Kidney epithelial cell (primary cell): ENCODE measurements at places on chromosomes 16 and 17.
A peak's percentile ranks its signal among the peaks of the same experiment; 100 is the strongest.

GRCh38 chr16:1651094-1651973, 26.7 kb upstream of the JPT2 start:
- no peak for DNase-seq

GRCh38 chr17:69246726-69247375, 18.2 kb upstream of the ABCA10 start:
- peak; percentile 10 for DNase-seq

DNA sequence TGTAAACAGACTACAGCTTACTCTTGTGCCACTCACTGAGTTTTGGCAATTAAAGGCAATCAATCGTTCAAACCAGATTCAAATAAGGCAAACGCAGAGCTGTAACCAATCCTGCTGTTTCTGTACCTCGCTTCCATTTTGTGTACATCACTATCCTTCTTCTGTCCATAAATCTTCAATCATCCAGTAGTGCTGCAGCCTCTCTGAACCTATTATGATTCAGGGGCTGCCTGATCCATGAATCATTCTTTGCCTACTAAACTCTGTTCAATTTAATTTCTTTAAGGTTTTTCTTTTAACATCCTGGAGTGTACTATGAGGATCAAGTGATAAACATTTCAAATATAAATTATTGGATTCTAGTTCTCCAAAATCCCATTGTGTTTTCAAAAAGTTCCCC, 93.9 kb downstream of the CEP112 start:
- DNase-seq = no peak

GRCh38 chr16:88978608-88979346, 1.8 kb upstream of the CBFA2T3 start:
- no peak for DNase-seq

DNA sequence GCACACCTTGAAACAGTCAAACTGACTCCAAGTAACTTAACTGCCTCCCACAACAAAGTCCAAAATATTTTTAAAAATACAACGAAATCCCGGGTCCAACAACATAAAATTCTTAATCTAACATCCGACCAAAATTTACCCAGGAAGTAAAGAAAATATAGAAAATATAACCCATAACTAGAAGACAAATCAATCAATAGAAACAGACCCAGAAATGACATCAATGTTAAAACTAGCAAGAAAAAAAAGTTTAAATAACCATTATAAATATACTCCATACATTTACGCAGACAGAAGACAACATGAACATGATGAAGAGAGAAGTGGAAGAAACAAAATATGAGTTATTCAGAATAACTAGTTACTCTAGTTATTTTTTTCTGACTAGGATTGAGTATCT, 3.7 kb downstream of the ZNF597 start:
- no peak for DNase-seq

GRCh38 chr16:27174007-27174406, 29.3 kb upstream of the KDM8 start:
- no peak for DNase-seq

DNA sequence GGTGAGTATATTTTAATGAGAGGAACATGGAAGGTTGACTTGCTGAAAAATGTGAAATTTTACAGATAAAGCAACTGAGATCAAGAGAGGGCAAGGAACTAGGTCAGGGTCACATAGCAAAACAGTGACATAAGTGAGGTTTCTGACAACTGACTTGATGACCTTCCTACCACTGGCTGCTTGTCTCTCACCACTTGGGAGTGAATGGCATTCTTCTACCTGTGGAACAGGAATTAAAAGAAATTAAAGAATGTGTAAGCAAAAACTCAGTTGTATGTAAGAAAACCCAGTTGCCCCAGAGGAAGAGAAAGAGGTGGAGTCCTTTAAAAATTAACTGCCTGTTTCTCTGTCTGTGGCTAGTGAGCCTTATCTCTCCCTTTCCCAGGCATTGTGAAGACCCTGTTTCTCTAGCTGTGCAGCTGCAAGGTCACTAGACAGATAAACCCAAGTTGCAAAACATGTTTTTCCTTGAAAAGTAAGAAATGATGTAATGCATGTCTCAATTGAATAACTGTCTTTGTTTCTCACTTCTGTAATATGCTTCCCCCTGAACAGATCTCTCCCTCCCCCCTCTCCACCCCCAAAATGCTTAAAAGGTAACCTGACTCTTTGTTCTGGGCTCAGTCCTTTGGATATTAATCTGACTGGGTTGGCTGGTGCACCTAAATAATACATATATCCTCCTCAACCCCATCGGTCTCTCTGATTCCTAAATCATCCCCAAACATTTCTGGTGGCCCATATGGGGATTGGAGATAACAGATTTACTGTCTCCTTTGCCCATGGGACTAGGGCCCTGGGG, 23.4 kb downstream of the ACSM1 start:
- no peak for DNase-seq

DNA sequence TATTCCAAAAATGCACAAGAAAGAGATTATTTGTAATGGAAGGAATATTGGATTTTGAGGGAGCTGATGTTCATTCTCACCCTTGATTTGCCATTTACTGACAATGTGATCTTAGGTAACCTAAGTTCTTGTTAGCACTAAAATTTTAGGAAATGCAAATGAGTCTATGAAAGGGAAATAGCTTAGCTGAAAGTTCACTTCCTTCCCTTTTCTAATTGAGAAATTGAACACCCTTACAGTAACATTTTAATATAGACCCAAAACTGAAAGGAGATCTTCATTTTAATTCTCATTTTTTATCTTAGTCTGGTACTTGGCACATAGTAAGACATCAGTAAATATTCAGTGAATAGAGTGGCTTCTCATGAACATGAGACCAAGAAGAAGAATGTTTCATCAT, 10.9 kb upstream of the WSB1 start:
- no peak for DNase-seq

DNA sequence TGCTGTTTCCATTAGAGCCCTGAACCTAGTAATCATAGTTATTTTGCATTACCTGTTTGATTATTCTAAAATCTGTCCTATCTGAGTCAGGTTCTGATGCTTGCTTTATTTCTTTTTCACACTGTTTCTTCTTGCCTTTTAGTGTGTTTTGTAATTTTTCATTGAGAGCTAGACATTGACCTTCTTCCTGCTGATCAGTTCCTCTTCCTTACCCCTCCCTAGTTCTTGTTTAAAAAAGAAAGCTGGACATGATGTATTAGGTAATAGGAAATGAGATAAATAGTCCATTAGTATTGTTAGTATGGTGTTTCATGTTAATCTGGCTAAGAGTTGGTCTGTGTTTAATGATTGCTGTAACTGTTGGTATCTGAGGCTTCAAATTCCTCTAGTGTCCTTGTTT, 13.4 kb downstream of the WWP2 start:
- no peak for DNase-seq

GRCh38 chr16:11612665-11613025, 25.9 kb upstream of the LITAF start:
- DNase-seq = no peak

DNA sequence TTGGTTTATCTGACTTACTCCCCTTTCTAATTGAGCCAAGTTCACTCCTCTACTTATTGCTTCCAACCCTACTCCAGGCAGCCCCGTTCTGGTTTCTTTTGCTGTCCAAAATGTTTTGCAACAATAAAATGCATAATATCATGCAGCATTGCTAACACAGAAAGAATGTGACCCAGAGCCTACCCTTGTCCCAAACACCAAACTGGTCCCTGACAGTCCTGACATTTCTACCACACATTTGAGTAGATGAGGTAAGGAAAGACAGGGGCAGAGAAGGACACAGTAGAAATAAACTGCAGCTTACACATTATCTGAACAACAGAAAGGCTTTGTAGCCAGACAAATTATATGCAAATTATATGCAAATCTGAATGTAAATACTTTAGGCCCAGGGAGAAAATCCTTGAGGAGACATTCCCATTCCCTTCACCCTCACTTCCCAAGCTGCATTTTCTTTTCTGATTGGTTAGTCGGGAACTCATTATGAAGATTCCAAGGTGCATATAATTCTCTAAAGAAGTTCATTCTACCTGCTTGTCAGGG, 31.6 kb downstream of the SOX9 start:
- no peak for DNase-seq

GRCh38 chr16:88276591-88276990, 106.2 kb upstream of the ZNF469 start:
- no peak for DNase-seq

DNA sequence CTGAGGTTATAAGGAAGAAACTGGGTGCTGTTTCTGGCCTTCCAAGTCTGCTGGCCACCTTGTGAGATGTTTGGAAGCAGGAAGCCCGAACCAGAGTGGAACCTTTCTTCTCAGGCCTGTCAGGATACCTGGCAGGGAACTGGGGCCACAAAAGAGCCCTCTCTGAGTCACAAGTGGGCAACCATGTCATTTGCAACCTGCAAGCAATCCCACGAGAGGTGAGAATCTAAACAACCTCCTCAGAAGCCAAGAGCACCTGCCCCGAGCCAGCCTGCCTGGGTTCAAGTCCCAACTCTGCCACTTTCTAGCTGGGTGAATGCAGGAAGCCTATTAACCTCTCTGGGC, 3.3 kb downstream of the COTL1 start:
- DNase-seq = no peak
